ENCODE measurements at places on chromosomes 3 and 15. TPM values are rescaled to one million over a fixed set of nuclear protein-coding genes. Genes with fewer than 3 reads are reported as not detected.

GRCh38 chr3:174438501-174439145, 420.5 kb upstream of the NAALADL2 start:
- DNase-seq, result no peak

DNA sequence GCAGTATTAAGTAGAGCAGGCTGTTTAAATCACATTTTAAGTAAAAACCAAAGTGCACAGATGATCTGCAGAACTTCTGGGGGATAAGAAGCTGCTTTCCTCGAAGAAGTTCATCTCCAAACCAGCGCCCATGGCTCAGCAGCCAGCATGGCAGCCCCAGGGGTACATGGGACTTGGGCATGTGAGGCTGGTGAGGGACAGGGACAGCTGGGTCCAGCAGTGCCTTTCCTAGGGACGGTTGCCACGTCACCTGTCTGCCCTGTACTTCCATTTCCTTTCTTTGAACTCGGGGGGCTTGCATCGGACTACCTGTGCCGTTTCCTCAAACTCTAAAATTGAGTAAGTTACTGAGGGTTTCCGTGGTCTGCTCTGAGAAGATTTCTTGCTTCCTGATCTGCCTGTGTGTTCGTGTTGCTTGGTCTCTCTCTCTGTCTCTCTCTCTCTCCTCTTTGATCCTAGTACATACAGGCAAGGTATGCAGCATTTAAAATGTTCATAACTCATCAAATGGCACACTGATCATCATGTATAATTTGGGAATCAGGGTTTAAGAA, 67.6 kb downstream of the IGF1R start:
- DNase-seq, result no peak

DNA sequence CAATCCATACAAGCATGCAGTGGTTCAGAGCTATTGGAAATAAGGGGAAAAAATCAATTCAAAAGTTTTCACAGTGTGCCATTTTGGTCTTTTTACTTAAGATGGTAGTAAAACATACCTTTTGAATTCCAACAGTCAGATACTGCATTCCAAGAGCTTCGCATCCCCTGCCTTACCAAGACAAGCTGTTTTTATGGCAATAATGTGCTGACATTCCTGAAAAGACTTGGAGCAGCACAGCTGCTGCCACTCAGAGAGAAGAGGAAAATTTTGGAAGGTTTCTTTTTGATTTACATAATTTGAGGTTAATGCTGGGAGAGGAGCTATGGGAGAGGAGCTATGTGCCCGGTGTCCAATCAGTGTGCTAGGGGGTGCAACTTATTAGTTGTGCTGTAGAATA, 148.3 kb downstream of the FEZF2 start:
- DNase-seq, result no peak

DNA sequence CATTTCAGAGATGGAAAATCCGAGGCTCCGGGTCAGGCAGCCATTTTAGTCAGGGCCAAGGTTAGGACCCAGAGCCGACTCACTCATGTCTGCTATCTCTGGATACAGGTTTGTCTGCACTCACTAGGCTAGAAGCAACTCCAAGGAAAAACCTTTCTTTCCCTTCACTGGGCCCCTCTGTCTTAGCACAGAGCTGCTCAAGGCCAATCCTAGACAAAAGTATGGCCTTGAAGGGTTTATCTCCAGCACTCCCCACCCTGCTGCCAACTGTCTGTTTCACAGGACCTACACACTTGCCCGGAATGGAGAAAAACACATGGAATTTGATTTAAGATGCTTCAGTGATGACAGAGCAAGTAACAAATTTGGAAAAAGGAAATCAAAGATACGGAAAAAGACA, 25.6 kb downstream of the ACAN start:
- no peak for DNase-seq

DNA sequence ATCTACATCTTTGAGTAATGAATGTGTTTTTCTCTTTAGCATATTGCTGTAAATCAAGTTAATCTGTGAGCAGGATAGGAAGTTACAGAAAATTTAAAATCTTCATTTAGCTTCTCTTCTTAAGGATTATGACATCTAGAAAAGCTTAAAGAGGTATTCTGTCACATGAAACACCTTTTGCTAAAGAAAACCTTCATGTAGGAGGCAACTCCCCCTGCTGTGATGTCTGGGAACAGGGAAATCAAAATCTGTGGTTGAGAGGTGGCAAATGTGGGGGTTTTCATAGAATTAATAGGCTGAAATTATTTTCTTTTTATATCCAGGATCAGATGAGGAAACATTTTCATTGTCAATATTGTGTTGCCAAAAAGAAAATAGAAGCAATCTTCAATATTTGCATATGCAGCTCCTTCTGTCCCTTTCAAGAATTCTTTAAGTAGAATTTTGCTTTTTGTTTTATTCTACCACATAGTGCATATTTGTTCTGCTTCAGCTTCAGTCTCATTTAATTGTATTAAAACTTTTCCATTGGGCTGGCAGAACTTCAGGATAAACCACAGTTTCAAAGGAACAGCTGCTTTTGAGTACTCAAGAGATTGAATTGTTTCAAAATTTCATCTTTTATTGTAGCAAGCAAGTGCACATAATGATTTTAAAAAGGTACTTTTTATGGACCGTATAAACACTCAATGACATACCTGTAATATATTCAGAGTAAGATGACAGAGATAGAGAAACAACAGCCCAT, 128.4 kb downstream of the RAP2B start:
- no peak for DNase-seq

GRCh38 chr3:192818126-192818525, 90.8 kb upstream of the FGF12 start:
- DNase-seq, result no peak

DNA sequence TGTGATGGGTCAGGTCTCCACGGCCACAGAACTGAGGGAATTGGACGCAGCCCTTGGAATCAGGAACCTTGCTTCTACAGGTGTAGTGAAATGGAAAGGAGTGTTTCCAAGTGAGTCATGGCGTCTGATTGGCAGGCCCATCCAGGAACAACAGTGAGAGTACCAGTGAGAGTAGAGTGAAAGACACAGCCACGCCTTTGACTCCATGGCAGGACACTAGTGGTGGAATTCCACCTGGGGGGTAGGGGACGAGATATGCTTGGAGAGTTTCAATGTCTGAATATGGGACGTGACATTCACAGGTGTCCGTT, 3.0 kb upstream of the SLC28A1 start:
- no peak for DNase-seq

GRCh38 chr15:22868495-22868894, 30.0 kb downstream of the NIPA2 start:
- no peak for DNase-seq

DNA sequence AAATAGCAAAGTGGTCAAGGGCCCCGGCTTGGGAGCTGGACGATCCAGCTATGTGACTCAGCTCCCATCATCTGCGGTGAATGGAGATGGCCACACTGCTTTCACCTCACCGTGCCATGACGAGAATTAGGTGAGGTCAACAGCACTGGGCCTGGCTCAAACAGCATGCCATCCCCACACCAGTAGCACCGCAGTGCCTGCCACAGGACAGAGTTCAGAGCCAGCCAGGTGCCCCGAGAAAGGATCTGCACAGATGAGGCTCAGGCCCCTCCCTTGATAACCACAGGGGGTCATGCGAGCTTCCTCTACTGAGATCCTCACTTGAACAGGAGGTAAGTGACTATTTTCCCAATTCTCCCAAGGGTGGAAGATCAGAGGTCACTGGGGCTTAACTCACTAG, 29.4 kb downstream of the ZXDC start:
- no peak for DNase-seq

GRCh38 chr3:185519021-185519420, 20.2 kb upstream of the TMEM41A start:
- no peak for DNase-seq

DNA sequence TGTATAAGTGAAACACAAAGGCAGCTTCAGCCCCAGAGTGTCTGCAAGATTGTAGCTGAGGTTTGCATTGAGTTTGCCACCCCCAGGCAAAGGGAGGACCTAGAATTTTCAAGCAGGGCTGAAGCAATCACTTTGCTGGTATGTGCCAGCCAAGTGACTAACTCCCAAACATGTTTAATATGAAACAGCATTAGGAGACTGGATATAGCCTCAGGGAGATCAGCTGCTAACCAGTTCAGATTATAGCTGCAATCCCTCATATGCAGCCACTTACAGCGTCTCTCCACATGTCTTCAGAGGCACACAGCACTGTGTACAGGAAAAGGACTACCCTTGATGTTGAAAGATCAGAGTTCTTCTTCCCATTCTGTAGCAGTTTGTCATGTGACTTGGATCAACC, 38.4 kb upstream of the PPP2R3A start:
- DNase-seq, result no peak

DNA sequence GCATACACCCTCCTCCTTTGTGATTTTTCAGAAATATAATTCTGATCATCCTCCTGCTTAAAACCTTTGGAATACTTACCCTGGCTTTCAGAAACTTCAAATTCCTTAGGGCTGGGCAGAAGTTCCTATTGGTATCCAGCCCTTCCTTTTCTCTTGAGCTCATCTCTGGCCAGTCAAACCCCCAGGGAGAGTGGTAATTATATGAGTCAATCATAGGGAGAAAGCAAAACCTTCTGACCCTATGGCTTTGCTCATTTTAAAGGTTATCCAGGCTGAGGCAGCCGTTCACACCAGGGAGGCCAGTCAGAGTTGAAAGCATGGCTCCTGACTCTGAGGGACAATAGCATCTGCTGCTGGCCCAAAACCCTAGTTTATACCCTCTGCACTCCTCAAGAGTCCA, 23.9 kb upstream of the CTNNB1 start:
- DNase-seq, result no peak

DNA sequence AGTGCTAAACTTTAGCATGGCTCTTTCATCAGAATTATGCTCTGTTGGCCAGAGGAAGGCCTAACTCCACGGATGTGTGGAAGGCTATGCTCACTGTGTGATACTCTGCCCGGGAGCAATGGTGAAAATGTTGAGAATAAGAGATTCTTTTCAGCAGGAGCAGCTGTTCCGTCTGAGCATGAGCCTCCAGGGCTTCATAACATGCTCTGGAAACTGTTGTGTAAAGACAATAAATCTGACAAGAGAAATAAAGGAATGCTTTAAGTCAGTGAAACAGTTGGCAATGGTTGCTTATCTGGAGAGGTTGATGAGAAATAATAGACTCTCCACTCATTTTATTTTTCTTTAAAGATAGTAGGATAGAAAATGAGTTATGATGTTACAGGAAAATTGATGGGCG, 269.8 kb downstream of the DIPK2A start:
- no peak for DNase-seq

- no peak for DNase-seq
These were observed 88.6 kb upstream of the SPRED1 start for GRCh38 chr15:38164061-38164460.

GRCh38 chr15:69094124-69094921, 66.1 kb upstream of the GLCE start:
- DNase-seq, result no peak

DNA sequence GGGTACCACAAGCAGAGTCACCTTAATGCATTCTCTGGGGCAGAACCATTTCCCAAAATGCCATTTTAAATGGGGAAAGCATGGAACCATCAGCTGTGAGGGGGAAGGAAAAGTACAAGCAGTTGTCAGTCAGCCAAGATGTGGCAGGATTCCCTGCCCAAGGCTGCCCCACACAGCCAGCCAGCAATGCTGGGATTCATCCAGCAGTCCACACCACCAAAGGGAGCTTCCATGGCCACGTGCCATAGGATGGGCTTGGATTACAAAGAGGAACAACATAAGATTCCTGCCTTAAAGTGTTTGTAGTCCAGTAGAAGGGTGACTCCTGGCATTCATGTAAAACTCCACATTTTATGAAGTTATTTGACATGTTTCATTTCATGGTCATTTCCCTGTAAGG, 233.3 kb downstream of the SHOX2 start:
- DNase-seq, result no peak

GRCh38 chr3:171615281-171615680, 155.1 kb upstream of the TNIK start:
- no peak for DNase-seq

DNA sequence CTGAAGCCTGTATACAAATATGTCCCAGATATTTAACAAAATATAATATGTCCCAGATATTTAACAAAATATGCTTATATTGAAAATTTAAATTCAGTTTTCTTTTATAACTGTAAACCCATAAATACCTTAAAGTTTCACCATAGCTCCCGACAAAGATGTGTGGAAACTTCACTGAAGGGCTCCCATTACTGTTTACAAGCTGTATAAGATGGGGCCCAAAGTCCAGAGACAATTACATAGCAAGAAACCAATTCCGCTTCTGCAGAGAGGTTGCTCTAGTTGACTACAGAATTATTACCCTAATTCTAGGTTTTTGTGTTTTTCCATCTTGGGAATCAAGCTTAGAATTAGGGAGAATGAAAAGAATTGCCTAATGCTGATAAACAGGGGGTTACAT, 102.6 kb upstream of the EPHA6 start:
- no peak for DNase-seq

The PAK6 gene
- 7.8 TPM for total RNA-seq

The OIP5 gene
- 15.8 TPM for total RNA-seq

The GDPGP1 gene
- 6.1 TPM for total RNA-seq

The CPLX3 gene
- not detected for total RNA-seq

The RPUSD2 gene
- total RNA-seq, result 16.2 TPM

The ZPLD1 gene
- total RNA-seq, result 1.5 TPM

The RHOA gene
- 325 TPM for total RNA-seq

The ITIH1 gene
- total RNA-seq, result 8.0 TPM

The IL12A gene
- total RNA-seq, result 0.31 TPM

The CHRM5 gene
- total RNA-seq, result not detected

Data from type B pancreatic cell (in vitro differentiated cells).